ENCODE measurements at places on chromosomes 13 and 19.

DNA sequence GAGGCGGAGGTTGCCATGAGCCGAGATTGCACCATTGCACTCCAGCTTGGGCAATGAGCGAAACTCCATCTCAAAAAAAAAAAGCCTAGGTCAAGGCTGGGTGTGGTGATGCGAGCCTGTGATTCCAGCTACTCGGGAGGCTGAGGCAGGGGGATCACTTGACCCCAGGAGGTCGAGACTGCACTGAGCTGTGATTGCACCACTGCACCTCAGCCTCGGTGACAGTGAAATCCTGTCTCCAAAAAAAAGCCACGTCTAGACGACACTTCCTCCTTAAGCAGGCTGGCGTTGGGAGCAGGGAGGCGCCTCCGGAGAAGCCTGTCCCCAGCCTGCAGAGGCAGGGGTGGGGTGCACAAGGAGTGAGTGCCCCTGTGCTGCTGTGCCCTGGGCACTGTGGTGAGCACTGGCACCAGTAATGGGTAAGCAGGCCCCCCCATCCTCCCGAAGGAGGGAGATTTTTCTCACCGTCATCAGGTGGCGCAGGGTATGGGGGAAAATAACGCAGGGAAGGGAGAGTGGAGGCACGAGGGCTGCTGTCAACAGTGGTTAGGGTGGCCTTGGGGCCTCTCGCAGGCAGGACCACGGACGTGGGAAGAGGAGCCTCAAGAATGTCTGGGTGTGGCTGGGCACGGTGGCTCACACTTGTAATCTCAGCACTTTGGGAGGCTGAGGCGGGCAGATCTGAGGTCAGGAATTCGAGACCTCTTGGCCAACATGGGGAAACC, 706 bp downstream of the P2RY11 start:
- DNase-seq, result no peak

DNA sequence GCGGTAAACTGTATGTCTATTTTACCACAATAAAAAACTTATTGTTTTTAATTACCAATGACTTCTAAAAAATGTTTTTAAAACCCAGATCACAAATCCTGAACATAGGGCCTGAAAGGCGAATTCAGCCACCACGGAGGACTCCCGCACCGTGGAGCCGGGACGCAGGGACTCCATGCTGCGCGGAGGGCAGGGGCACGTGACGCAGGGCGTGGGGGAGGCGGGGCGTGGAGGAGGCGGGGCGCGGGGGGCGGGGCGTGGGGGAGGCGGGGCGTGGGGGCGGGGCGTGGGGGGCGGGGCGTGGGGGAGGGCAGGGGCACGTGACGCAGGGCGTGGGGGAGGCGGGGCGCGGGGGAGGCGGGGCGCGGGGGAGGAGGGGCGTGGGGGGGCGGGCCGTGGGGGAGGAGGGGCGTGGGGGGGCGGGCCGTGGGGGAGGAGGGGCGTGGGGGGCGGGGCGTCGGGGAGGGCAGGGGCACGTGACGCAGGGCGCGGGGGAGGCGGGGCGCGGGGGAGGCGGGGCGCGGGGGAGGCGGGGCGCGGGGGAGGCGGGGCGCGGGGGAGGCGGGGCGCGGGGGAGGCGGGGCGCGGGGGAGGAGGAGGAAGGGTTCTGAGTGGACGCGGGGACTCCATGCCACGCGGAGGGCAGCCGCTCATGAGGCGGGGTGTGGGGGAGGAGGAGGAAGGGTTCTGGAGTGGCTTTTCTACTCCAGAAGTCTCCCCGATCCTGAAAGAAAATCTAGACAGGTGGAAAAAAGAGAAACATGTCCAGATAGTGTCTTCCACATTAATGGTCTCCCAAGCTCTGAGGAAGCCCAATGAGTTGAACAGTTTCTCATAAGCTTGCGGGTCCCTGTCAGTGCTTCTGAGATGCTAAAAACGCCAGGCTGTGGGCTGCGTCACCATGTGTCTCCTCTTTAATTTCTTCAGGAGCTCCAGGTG, 4.4 kb upstream of the PROZ start:
- DNase-seq, result peak; percentile 83

GRCh38 chr19:4578552-4579248, 19.2 kb upstream of the SEMA6B start:
- no peak for DNase-seq

GRCh38 chr19:13902993-13903555, 2.8 kb downstream of the BRME1 start:
- DNase-seq, result no peak

DNA sequence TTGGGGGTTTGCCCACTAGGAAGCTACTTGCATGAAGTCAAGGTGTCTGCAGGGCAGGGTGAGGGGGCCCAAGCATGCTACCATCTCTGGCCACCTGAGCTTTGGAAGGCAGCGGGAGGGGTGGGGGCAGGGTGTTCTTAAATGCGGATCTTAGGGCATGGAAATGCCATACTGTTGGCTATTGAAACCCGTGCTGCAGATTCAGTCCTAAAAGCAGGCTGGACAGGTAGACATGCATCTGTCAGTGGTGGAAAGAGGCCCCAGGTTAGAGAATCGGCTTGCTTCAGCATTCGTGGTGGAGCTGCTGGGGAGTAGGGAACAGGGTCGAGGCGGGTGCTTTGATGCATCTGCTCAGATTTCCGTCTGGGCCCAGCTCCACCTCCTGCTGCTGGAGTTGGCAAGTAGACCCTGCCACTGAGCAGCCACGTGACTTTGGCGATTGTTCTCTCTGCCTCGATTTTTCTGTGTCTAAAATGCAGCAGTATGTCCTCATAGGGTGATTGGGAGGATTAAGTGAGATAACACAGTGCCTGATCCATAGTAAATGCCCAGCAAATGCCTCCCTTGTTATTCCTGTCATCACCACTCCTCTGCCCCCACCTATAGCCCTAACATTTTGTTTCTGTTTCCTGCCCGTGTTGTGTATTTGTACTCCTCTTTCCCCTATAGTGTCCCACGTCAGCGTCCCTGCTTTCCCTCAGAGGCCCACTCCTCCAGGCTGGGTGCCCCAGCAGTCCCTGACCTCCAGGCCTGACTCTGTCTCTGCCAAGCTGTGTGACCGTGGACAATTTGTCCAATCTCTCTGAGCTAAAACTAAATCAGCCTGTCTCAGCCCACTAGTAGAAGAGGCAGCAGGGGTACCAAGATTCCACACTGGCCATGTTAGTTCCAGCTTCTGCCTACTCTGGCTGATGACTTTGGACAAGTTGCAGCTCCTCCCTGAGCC, 5.8 kb downstream of the PPP1R37 start:
- DNase-seq, result peak; percentile 79

DNA sequence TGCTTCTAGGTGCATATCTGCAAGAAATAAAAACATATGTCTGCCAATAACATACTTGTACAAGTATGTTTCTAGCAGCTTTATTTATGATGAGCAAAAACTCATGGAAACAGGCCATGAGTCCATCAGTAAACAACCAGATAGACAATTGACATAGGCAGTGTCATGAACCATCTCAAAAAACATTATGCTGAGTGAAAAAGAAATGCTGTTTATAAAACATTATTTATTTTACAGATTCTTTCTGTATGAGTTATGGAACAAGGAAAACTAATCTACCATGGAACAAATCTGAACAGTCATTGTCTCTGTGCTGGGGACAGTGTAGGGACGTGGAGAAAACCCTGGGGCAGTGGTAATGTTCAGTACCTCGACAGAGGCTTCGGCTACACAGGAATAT, 283.9 kb downstream of the UQCRFS1 start:
- DNase-seq, result no peak

DNA sequence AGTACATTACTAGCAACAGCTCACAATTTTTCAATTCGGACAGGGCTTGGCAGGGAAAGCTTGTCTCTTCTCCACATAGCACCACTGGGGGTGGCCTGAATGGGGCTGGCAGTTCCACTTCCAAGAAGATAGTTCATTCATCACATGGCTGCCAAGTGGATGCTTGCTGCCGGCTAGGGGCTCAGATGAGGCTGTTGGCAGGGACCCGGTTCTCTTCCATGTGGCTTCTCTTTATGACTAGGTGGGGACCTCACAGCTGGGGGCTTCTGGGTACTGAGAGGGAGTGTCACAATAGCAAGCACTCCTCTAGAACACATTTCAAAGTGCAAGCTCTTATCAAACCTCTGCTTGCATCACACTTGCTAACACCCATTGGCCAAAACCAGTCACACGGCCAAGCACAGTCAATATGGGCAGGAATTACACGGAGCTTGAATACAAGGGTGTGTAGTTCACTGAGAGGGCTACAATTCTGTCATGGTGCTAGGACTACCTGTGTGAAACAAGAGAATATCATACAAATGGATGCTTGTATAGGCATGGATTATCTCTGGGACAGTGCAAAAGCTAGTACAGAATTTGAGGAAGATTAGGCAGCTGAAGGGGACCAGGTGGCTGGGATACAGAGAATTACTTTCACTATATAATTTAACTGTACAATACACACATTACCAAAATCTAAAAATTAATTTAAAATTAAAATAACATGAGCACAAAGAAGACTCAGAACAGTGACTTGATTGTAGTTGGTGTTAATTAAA, 32.3 kb downstream of the ATP7B start:
- peak; percentile 79 for DNase-seq

DNA sequence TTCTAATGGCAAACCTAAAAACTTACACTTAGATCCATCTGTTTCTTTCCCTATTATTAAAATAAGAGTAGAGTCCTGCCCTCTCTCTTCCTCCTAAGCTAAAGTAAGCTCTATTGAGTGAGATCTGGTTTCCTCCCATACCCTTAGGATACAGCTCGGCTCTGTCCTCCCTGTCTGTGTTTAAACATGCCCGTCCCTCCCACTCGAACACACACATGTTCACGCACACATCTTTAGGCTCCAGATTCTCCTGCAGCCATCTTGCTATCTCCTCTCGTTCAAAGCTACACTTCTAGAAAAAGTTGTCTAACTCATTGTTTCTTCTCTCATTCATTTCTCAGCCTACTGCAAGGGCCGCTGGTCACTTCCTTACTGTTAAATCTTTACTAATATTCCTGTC, 15.1 kb upstream of the CEBPG start:
- DNase-seq, result no peak

- no peak for DNase-seq
Observed at GRCh38 chr13:82614086-82614485, 1268.2 kb downstream of the SLITRK1 start.

GRCh38 chr13:29483211-29483610, 112.3 kb downstream of the SLC7A1 start:
- peak; percentile 86 for DNase-seq

DNA sequence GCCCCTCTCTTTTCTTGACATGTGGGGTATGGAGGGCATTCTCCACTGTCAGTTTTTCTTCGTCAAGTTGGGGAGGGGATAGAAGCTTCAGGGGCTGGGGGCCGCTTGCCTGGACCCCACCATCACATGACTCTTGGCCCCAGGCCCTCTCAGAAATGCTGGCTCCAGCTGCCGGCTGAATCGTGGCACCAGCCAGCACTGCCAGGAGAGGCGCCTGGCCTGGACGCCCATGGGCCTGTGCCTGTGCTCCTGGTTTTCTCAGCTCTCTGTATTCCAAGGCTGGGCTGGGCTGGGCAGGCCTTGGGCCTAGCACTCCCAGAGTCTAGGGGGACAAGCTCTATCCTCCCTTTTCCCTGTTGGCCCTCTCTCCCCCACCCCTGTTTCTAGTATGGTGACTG, 38.6 kb downstream of the LYL1 start:
- no peak for DNase-seq

DNA sequence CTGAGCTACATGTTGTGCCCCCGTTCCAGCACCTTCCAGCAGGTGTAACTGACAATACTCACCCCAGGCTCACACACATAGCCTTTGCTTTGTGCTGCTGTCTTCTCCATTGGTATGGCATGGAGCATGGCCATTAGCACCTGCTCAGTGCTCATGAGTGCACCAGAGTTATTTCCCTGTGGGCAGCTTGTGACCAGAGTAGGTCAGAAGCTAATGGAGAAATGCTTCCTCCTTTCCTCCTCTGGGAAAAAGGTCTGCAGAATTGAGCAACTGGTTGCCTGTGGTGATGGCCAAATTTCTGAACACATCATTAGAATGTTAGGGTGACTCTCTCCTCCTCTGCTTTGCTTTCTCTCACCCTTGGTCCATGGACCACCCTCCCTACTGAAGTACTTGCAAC, 344.5 kb upstream of the TMTC4 start:
- DNase-seq, result no peak

- DNase-seq, result no peak
Observed at GRCh38 chr13:22862478-22862877, 318.3 kb upstream of the SGCG start.

- DNase-seq, result no peak
Observed at GRCh38 chr19:1220477-1220930, 14.9 kb downstream of the STK11 start.

DNA sequence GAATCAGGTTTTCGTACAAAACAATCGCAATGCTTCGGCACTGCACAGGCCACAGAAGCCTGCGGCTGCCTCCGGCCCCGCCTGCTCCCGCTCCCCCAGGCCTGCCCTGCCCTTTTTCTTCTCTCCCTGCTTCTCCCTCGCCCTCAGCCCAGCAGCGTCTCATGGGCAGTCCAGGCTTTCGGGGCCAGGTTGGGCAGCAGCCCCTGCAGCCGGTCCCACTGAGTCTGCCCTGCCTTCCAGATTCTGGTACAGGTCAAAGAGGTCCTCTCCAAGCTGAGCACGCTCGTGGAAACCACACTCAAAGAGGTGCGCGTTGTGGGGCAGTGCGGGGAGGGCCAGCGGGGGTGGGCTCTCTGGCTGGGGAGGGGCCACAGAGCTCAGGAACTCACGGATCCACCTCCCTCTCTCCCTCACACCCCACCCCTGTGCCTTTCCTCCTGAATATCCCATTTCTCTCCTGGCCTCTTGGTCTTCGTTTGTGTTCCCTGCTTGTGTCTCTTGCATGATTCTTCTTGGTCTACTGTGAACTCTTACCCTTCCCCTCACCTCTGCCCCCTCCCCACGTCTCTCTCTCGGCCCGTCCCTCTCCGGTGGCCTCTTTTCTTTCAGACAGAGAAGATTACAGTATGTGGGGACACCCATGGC, 30.1 kb downstream of the CCDC8 start:
- DNase-seq, result no peak

GRCh38 chr19:10552510-10553053, 8.9 kb downstream of the ATG4D start:
- DNase-seq, result no peak

DNA sequence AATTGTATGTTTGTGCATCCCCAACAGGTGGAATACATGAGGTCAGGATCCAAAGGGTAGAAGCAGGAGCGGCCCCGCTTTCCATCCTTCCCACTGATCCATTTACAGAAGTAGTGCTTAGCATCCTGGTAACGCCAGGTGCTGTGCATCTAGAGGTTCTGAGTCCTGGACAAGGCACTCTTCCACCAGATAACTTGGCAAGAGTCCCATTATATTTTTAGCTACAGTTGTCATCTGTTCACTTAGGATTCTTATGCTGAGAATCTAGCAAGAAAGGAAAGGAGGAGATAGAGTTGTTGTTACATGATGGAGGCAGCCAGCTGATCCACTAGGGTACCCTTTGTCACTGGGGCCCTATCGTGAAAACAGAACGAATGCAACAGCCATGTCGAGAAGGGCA, 389.5 kb upstream of the ZNF507 start:
- peak; percentile 5 for DNase-seq

- DNase-seq, result no peak
Observed at GRCh38 chr19:38412491-38412890, 9.6 kb downstream of the FAM98C start.
